NCI-H2081 (cell line): ENCODE measurements at places on chromosomes 2 and 18.

DNA sequence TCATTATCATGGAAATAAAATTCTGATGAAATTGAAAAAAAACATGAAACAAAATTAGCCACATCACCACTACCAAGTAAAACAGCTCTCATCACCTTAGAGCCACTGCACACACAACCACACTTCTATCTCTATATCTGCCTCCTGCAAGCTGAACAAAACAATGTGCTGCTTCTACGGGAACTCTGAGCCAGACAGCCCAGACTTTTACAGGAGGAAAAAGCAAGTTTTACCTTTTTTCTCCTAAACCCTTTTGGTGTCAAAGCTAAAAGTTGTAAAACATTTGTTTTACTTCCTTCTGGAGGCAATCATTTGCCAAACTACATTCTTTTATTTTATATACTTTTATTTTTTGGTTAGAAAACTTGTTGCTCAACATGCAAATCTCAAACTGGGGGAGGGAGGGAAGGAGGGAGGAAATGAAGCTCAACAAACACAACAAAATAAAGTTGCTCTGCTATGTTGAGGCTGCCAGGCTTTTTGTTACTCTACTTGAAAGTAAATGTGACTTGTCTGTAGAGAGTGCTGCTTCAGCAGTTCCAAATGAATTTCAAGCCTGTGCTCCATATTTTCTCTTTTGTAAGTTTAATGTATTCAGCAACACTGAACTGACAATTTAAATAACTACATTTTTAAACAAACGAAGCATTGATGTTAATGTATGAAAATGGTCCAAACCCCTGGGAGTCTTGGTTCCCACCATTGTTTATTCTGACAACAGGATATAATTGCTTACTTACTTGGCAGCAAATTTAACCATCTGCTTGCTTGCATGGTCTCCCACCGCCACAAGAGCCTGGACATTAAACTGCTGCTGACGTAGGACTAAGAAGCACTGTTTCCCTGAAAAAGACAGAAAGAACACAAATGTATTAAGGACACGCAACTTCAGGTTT lies 24.5 kb downstream of the DARS1 start:
- peak; percentile 70 for DNase-seq

GRCh38 chr2:181438261-181438660 lies 18.9 kb upstream of the ITGA4 start:
- DNase-seq, result no peak

GRCh38 chr2:38093527-38094165 lies 17.7 kb upstream of the CYP1B1 start:
- no peak for DNase-seq

DNA sequence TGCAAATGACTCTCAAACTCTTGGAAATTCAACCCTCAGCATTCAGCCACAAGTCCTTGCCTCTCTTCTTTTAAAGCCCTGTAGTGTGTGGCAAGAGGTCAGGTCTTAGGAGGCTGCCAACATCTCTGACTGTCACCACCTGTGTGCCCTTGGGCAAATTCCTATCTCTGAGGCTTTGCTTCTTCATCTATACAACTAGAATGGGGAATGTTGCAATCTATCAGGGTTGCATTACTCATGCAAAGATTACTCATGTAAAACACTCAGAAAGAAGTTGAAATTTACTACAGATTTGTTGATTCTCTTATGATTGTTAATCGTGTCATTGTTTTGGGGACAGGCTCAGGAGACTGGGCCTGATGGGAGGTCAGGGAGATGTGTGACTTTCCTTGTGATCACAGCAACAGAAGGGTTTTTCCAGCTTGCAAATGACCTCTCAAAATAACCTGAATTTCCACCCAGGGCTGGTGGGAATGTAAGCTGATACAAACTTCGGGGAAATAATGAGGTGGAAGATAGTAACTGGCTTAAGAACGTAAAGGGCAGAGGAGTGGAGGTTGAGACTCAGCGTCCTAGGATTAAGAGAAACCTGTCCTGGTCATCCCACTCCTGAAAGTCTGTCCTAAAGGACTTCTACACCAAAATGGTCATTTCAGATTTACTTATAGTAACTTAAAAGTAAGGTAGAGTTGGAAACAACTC lies 32.1 kb upstream of the SIGLEC15 start:
- DNase-seq, result no peak

- no peak for DNase-seq
Measured at GRCh38 chr18:52970686-52971085, 630.7 kb downstream of the DCC start.

GRCh38 chr18:74799542-74799941 lies 201.9 kb downstream of the ZNF407 start:
- no peak for DNase-seq

GRCh38 chr2:45922577-45922988 lies 271.1 kb downstream of the PRKCE start:
- peak; percentile 32 for DNase-seq

DNA sequence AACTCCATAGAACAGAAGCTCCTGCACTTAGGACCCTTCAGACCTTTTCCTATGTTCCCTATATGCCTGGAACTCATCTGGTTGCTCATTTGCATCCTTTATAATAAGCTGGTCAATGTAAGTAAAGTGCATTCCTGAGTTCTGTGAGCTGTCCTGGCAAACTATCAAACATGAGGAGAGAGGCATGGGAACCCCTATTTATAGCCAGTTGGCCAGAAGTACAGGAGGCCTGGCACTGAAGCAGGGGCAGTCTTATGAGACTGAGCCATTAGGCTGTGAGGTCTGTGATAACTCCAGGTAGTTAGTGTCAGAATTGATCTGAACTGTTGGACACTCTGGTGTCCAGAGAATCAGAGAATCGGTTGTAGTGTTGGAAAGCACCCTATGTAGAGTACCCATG lies 88.4 kb downstream of the EHD3 start:
- DNase-seq, result no peak

- no peak for DNase-seq
Measured at GRCh38 chr18:40367576-40367975, 1587.5 kb upstream of the PIK3C3 start.

- peak; percentile 34 for DNase-seq
Measured at GRCh38 chr2:11746807-11747459, 501 bp downstream of the LPIN1 start.

GRCh38 chr2:222289278-222290160 lies 9.3 kb downstream of the PAX3 start:
- no peak for DNase-seq

DNA sequence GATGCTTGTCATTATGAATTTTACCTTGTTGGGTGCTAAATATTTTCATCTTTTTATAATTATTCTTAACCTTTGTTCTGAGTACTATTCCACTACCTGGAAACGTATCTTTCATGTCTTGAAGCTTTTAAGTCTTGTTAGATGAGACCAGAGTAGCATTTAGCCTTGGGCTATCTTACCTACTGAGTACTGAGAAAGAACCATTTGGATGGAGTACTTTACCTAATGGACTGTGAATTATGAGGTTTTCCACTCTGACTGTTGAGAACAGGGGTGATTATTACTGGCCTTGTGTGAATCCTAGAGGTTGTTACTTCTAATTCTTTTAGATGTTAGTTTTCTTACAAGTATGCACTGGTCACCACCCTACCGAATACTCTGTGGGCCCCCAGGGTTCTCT lies 63.5 kb downstream of the CCDC102B start:
- no peak for DNase-seq

GRCh38 chr2:113768770-113769169 lies 12.3 kb upstream of the SLC35F5 start:
- DNase-seq, result no peak

DNA sequence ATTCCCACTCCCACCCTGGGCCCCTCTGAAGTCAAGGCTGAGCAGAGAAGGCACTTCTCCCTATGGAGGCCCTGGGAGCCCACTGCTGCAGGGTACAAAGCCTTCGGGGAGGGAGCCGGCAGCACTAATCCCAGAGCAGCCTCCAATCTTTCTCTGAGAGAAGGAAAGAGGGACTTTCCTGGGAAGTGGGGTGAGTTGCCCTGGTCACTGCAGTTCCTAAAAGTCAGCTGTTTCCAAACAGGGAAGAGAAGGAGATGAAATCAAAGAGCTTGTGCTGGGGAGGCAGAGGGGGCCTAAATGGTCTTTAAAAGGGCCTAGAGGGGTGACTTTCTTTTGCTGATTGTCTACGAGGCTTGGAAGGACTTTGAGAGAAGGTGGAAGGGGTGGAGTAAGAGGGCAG lies 264.7 kb downstream of the TNS1 start:
- no peak for DNase-seq

DNA sequence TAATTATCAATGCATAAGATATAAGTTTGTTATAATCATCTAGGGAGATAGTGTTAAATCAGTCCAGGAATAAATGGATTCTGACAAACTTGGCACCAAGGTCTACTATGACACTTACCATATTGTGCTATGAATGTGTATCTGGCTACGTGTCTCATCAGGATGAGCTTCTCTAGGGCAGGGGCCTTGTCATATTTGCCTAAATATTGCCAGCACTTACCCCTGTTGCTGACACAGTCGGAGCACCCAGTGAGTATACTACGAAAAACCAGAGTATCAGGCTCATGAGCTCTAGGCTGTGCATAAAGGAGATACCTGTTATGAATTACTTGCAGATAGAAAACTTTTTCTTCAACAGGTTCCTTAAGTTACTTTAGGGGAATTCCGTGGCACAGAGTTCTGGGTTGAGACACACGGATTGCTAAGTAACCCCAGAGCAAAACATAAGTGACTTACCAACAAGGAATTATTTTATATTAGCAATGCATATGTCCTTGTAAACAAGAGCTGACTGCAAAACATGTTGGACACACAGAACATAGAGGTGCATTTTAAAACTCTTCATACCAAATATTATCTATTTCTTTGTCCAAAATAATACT lies 7.7 kb upstream of the TTC39C start:
- no peak for DNase-seq

DNA sequence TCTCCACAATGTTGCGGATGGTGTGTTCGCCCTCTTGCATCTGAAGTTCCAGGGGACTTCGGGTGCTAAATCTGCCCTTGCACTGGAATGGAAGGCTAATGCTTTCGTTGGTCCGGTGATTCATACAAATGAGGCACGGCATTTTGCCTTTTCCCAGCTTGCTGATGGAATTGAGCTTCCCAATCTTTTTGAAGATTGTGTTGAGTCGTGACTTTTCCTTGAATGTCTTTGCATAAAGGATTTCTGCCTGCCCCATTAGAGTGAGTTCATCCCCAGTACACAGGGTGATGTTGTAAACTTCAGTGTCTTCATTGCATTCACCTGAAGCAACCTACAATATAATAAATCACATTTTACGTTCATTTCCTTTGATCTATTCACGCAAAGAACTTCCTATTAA lies 98.0 kb downstream of the MEP1B start:
- no peak for DNase-seq

- peak; percentile 46 for DNase-seq
Measured at GRCh38 chr2:172806493-172806892, 70.8 kb downstream of the RAPGEF4 start.

- peak; percentile 94 for DNase-seq
Measured at GRCh38 chr2:194015751-194016150, 1641.3 kb upstream of the SLC39A10 start.

- DNase-seq, result no peak
Measured at GRCh38 chr2:47065771-47066380, 89.2 kb downstream of the STPG4 start.

DNA sequence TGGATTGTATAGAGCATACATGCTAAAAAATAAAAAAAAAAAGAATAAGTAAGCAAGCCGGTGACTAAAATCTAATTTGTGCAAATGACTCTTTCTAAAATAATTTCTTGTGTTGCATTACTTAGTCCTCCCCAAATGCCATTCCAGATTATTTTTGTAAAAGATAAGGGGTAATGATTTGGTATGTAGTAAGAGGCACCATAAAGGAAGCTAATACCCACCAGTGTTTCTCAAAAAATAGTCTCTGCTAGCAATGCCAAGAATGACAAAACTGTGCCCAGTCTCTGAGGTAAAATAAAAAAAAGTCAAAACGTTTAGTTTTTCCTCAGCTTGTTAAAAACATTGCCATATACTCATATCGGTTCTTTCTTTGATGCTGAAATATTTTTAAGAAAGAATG lies 2.7 kb downstream of the METTL5 start:
- DNase-seq, result no peak

GRCh38 chr2:186327251-186327868 lies 158.7 kb upstream of the ZC3H15 start:
- no peak for DNase-seq

DNA sequence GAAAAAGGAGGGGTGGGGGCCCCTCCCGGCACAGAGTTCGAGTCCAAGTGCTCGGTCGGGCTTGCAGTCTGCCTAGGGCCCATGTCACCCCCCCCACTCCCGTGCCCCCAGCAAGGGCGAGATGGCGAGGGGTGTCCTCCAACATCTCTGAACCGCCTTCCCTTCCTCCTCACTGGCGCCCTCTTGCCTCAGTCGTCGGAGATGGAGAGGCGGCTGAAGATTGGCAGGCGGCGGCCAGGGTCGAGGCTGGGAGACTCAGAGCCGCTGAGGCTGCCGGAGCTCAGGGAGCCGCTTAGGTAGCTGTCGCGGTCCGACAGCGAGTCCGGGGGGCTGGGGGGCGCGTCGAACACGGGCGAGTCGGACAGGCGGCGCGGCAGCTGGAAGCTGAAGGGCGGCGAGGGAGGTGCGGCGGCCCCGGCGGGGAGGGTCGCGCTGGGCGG lies 2.3 kb downstream of the ZFP36L2 start:
- no peak for DNase-seq

- no peak for DNase-seq
Measured at GRCh38 chr2:57181315-57182038, 865.1 kb upstream of the VRK2 start.

- DNase-seq, result no peak
Measured at GRCh38 chr2:95215018-95215612, 7.8 kb downstream of the ZNF892 start.

GRCh38 chr18:2985628-2986027 lies 27.3 kb downstream of the LPIN2 start:
- no peak for DNase-seq

GRCh38 chr2:159153463-159153862 lies 133.0 kb downstream of the WDSUB1 start:
- no peak for DNase-seq

- no peak for DNase-seq
Measured at GRCh38 chr18:60064271-60064670, 164.5 kb downstream of the PMAIP1 start.

DNA sequence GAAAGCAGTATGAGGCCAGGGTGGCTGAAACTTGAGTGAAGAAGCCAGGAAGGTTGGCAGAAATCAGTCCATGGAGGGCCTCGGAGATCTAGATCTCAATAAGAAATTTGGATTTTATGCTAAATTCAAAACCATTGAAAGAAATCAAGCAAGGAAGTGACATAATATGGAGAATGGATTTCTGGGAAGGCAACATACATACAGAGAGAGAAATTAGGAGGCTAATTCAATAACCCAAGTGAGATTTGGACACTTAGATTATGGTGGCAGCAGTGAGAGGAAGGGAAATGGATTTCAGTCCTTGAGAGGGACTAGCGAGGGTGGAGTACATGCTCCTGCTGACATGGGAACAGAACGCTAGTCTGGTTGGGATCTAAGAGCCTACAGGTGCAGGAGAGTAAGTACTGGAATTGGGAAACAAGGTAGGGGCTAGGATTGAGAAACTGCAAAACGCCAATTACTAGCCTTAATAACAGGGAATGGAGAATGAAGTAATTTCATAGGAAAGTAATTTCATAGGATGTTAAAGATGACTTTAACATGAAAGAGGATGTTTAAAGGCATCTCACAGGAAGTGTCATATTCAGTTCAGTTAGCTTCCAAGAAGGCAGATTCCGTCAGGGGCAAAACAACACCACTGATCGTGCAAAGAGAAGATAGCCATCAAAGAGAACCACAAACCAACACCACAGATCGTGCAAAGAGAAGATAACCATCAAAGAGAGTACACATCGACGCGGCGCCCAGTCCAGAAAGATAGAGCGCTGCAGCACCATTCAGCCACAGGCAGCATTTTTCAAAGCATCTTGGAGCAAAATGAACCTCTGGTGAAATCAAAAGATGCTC lies 27.2 kb downstream of the CDKL4 start:
- no peak for DNase-seq

GRCh38 chr2:180219491-180219890 lies 212.4 kb upstream of the CWC22 start:
- no peak for DNase-seq
